ENCODE measurements at places on chromosomes 3 and 15.
A peak's percentile ranks its signal among the peaks of the same experiment; 100 is the strongest.

- DNase-seq: no peak
Measured at GRCh38 chr15:78419367-78419766, 18.6 kb upstream of the IREB2 start.

- DNase-seq: no peak
Measured at GRCh38 chr15:29853211-29853987, 31.1 kb upstream of the TJP1 start.

DNA sequence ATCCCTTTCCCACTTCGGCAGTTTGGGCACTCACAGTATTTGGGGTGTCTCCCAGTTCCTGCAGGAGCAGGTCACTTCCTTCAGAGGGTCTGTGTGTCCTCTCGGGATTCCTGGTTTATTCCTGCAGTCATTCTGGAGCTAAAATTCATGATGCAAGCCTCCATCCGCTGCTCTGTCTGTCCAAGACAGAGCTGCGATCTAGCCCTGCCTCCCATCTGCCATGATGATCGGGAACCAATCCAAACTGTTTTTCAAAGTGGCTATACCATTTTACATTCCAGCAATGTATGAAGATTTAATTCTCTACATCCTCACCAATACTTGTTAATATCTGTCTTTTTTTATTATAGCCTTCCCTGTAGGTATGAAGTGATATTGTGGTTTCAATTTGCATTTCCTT, 273.0 kb downstream of the EPHB1 start:
- no peak for DNase-seq

DNA sequence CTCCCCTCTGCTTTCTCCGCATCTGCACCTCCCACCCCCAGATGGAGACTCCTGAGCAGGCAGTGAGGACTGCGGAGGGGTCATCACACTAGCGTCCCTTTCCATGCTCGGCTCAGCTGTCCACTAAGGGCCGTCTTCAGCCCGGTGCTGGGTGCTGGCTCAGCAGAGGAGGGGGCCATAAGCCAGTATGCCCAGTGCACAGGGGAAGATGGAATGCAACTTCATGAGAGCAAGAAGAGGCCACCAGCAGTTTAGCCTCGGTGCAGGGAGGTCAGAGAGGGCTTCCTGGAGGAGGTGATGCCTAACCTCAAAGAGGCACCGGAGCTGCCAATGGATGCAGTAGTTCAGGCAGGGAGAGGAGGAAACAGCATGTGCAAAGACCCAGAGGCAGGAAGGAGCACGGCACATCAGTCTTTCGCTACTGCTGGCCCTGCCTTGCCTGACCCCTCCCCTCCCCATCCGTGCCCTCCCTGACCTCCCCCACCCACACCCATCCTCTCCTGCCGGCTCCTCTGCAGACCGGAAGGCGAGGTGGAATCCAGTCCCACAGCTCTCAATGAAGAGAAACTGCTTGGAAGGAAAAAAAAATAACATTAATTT, 15.2 kb upstream of the PLXND1 start:
- no peak for DNase-seq

- DNase-seq: no peak
Measured at GRCh38 chr3:94694894-94695293, 632.0 kb downstream of the NSUN3 start.

DNA sequence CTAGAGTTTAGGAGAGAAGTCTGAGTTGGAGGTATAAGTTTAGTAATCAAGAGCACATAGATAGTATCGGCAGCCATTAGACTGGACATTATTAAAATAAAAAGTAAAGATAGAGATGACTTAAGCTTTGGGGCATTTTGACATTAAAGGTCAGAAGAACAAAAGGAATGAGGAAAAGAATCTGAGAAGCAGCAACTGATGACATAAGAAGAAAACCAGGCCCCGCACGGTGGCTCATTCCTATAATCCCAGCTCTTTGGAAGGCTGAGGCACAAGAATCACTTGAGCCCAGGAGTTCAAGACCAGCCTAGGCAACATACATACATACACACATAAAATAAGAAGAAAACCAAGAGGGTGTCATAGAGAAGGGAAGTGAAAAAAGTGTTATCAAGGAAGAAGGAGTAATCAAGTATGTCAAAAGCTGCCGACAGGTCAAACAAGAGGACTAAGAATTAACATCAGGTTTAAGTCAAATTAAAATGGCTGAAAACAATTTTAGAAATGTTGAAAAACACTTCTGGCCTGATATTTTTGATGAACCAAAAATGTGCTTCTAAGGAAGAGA, 38.9 kb downstream of the ACAP2 start:
- DNase-seq: peak; percentile 21

DNA sequence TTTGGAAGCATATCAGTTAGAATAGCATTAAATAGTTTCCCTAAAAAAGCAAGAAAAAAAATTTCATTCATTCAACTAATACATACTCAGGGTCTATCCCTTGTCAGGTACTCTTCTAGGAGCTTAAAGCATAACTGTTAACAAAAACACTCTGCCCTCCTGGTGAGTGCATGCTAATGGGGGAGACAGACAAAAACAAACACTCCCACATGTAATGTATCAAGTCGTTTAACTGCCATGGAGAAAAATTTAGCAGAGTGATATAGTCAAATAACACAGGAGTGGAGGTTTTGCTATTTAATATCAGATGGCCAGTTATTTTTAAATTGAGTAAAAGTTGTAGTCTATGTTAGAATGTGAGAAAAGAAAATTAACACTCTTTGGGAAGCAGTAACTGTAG, 254.5 kb upstream of the RARB start:
- DNase-seq: no peak

DNA sequence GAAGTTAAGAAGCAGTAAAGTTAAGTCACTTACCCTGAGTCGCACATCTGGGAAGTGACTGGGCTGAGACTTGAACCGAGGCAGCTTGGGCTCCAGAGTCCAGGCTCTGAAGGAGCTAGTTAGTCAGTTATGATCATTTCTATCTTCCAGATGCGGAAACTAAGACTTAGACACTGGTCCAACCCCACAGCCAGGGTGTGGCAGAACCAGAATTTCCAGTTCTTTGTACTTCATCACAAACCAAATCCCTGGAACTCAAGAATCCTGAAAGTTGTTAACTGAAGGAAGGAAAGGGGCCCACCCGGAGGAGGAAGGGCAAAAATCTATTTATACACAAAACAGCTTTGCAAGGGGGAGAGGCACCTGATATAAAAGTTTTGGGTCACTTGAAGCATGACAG, 389.9 kb downstream of the SHQ1 start:
- no peak for DNase-seq

DNA sequence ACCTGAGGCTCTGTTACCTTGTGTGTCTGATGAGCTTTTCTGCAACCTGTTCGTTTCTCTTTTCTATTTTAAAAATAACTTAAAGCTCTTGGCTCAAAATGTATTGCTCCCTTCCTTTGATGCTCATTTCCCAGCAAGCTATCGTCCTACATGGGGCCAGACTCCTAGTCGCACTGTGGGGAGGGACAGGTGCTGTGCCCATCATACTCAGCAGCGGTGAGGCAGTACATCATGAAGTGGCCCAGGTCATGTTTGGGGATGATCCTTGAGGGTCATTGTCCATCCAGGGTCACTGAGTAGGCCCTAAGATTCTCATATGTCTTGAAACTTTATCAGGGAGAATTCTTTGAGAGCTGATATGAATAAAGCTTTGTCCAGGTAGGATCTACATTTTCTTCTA, 41.1 kb downstream of the PTH1R start:
- no peak for DNase-seq

- no peak for DNase-seq
Measured at GRCh38 chr15:38176155-38176554, 76.5 kb upstream of the SPRED1 start.

GRCh38 chr3:195542316-195542697, 818 bp downstream of the PPP1R2 start:
- DNase-seq: peak; percentile 42

DNA sequence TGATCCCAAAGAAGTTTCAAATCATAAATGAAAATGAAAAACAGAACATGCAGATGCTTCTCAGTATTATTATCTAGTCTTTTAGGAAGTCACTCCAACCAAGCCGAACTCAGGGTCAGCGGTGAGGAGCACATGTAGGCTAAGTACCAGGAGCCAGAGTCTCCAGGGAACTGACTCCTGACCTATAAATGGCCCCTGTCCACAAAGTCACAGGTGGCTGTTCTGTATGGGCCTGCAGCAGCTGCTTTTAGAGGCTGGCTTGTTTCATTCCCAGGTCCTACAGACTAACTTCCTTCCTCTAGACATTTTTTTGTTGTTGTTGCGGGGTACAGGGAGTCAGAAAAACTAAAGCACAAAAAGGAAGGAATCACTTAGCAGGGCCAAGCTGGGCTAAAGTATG, 54.6 kb downstream of the DAPK2 start:
- DNase-seq: no peak

GRCh38 chr3:58206406-58207011, 4.3 kb downstream of the DNASE1L3 start:
- DNase-seq: no peak

- DNase-seq: no peak
Measured at GRCh38 chr3:1942781-1943180, 155.9 kb upstream of the CNTN4 start.

GRCh38 chr3:53850895-53851294, 4.5 kb downstream of the IL17RB start:
- no peak for DNase-seq

- no peak for DNase-seq
Measured at GRCh38 chr3:157122832-157123427, 37.0 kb downstream of the CCNL1 start.

- no peak for DNase-seq
Measured at GRCh38 chr15:82081914-82082762, 36.3 kb upstream of the MEX3B start.

DNA sequence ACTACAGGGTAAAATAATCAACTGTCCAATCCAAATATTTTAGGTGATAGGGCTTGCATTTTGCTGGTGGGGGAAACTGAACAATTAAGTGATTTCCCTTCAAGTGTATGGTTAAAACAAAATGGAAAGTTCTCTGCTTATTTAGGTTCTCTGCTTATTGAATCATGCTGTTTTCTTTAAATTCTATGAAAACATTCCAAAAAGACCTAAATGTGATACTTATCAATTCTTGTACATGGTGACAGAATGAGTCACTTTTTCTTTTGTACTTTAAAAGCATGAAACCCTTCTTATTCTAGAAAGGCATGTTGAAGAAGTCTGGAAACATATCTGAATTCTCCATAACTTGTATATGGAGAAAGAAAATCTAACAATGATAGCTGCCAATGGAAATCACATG, 192.6 kb downstream of the FMN1 start:
- DNase-seq: no peak

DNA sequence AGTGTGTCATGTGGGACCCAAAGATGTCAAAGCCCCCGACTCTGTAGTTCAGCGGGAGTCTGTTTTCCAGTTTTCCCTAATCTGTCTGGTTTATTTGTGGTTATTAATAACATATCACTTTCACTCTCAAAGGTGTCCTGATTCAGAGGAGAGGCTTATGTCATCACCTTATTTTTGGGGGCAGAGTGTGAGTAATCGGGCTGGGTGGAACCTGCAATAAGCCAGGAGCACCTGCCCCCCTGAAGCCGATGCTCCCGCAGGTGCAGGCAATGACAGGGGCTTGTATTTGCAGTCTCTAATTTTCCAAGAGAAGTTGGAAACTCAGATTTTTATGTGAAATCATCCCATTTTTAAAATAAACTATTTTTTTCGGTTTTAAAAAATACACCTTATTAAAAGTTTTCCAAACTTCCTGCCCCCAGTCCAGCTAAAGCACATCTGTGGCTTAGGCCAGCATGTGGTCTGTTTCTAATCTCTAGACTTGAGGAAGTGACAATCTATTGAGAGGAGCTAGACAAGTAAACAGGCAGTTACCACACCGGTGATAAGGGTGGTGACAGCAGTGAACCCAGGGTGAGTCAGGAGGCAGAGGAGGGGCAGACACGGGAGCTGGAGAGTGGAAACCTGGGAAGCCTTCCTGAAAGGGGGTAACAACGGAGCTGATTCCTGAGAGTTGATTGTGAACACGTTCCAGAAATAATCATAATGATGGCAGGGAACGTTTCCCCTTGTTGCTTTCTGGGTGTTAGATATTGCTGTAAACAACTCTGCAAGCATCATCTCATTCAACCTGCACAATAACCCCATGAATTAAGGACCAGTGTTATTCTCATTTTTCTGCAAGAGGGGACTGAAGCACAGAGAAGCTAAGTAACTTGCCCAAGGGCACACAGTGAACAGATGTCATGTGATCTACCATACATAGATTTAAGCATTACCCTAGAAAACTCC, 37.2 kb downstream of the BHLHE40 start:
- DNase-seq: peak; percentile 52

- no peak for DNase-seq
Measured at GRCh38 chr3:157542711-157543500, 39.7 kb upstream of the VEPH1 start.

GRCh38 chr3:196988241-196989029, 19.8 kb upstream of the PIGZ start:
- DNase-seq: no peak

- DNase-seq: no peak
Measured at GRCh38 chr3:83093222-83093572, 1331.8 kb upstream of the GBE1 start.
